NCI-H1417 (cell line): ENCODE measurements at places on chromosomes 1 and 21.

GRCh38 chr1:224831501-224831900 lies 98.0 kb upstream of the DNAH14 start:
- no peak for DNase-seq

DNA sequence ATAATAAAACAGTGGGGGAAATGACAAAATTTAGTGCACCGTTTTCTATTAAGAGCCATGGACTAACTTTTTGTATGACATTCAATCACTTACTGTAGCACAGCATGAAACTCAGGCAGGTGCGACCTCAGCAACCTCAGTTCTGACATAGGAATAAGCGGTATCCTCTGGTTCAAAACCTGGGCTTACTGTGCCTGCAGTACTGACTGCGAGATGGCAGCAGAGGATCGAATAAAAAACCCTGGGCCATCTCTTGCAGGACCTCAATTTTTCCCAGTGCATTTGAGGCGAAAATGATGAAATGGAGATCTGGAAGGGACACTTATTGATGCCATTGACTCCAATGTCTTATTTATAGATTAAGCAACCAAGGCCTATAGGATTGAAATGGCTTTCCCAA lies 214.7 kb downstream of the ADGRL2 start:
- DNase-seq, result peak; percentile 12

- no peak for DNase-seq
Observed at GRCh38 chr1:91944087-91944486, 5.1 kb upstream of the BRDT start.

- peak; percentile 77 for DNase-seq
Observed at GRCh38 chr1:98051065-98051675, 130.3 kb upstream of the DPYD start.

DNA sequence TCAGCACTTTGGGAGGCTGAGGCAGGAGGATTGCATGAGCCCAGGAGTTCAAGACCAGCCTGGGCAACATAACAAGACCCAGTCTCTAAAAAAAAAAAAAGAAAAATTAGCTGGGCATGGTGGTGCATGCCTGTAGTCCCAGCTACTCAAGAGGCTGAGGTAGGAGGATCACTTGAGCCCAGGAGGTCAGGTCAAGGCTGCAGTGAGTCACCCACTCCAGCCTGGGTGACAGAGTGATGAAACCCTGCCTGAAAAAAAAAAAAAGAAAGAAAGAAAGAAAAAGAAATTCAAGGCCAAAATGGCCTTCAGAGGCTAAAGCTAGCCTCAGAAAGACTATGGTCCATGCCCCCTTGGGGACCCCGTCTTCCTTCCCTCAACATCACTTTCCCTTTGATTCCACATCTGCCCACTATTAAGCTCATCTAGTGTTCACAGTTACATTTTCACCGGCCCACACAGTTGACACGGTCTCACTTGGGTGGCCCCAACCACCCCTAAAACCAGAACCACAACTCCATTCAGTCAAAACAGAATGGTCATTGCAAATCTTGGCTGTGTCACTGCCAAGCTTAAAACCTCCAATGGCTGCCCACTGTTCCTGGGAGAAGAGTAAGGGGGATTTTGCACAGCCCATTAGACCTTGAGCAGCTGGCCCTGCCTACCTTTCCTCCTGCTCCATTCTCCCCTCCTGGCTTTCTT lies 2.1 kb upstream of the CAPN8 start:
- DNase-seq, result no peak

- DNase-seq, result peak; percentile 77
Observed at GRCh38 chr1:177065430-177065829, 99.1 kb downstream of the ASTN1 start.

DNA sequence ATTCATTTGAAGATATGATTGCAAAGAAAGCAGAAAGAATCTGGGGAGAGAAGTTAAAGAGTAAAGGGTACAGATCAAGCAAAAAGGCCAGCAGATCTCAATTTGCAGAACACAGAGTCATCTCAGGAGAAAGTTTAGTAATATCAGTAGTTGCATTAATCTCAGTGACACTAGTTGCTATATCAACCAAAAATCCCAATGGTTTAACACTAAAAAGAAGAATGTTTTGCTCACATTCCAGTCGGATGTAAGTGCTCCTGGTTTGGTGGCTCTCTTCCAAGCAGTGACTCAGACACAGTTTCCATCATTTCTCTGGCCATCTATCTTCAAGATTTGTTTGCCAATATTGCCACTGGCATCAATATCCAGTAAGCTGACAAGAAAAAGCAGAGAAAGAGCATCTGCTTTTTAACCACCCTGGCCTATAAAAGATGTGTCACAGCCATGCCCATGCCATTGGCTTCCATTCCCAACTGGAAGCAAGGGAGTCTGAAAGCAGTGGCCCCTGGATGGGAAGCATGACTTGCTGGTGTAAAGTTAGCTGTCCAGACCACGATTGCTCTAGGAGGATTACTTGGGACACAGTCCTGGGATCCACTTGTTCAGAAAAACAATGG lies 45.5 kb upstream of the AIM2 start:
- no peak for DNase-seq

DNA sequence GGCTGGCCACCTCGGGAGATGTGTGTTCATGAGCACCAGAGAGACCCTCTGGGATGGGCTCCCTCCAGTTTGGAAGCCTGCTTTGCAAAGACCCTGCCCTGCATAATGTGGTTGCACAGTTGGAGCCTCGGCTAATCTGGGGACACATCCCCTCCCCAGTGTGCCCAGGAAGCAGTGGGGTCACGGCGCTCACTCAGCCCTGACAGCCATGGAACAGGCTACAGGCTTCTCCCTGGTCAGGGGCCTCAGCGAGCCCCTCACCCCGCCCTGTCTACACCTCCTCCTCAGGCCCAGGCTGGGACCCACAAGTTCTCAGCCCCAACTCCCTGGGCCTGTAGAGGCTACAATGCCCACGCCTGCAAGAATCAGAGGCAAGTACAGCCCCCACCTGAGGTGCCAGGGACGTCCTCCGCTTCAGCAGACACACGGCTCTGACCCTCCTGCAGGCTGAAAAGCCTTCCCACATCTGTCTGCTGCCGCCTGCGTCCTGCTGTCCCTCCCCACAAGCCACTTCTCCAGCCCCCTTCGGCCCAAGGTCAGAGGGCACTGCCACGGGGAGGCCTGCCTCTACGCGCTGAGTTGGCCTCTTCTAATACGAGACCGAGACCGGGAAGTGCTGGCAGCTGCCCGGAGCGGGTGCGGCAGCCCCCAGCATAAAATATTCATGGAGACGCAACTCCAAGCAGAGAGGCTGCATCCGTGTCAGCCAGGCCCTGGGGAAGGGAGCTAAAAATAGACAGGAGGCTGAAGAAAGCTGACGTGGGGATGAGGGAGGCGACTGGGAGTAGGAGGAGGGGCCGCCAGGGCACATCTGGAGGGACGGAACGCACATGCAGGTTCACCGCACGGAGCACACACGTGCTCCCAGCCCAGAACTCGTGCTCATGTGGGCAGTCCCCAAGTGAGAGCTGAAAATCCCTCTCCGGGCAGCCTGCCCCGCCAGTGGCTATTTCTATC lies 15.2 kb upstream of the GPR153 start:
- peak; percentile 64 for DNase-seq

- DNase-seq, result peak; percentile 73
Observed at GRCh38 chr1:230548997-230549396, 93.3 kb upstream of the COG2 start.
